Fibroblast of upper back skin (primary cell): ENCODE measurements at places on chromosomes 2 and 18.
A peak's percentile ranks its signal among the peaks of the same experiment; 100 is the strongest.

GRCh38 chr2:81505586-81505985 lies 1201.0 kb upstream of the LRRTM1 start:
- no peak for DNase-seq

GRCh38 chr2:151334082-151334815 lies 23.1 kb upstream of the TNFAIP6 start:
- peak; percentile 92 for DNase-seq

GRCh38 chr18:24930971-24931370 lies 421.0 kb downstream of the ZNF521 start:
- DNase-seq: no peak

DNA sequence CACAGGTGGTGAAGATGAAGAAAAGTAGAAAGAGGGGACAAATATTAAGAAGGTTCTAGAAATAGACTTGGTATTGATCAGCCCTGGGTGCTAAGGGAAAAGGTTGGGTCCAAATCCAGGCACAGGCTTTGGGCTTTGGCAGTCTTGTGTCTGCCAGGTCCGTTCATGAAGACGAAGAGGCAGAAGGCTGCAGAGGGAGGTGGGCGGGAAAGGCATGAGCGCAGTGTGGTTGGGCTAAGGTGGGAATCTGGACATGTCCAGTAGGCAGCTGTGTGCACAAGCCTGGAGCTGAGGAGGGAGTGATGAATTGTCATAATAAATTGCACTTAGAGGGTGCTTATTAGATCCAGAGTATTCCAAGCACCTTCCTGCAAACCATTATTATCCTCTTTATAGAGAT lies 105.7 kb upstream of the TEX51 start:
- no peak for DNase-seq

- peak; percentile 35 for DNase-seq
Measured at GRCh38 chr2:193583638-193584400, 1389.1 kb upstream of the TMEFF2 start.

- DNase-seq: no peak
Measured at GRCh38 chr2:217928324-217929181, 74.2 kb downstream of the TNS1 start.

GRCh38 chr2:18950361-18950851 lies 361.0 kb upstream of the NT5C1B start:
- peak; percentile 69 for DNase-seq

GRCh38 chr2:234300391-234300925 lies 196.4 kb downstream of the ARL4C start:
- no peak for DNase-seq

DNA sequence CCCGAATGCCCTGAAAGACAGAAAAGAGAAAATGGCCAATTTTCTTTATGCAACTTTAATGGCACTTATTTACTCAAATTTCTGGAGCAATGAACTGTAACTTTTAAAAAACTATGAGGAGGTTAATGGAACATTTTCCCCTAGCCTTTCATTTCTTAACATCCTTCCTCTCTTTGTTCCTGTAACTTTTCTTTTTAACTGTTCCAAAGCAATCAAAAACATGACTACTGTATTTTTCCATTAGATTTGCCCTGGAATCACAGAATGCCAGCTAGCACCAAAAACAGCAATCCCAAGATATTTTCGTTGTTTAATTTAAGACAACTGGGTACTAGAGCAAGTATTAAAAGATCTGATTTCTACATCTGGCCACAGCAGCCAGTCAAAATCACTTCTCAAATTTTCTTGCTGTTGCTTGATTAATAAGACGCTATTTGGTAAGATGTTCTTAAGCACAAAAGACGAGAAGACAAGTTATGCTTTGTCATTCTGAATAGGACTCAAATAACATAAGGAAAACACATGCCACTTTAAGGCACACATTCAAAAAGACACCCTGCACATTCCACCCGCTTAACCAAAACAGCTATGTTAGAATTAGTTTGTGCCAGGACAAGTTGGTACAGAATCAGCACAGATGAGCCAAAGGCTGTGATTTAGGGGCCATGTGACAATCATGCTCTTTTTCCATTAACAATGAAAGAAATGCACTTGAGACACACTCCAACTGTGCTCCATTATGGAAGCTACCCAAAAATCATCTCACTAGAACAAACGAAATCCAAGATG lies 3.6 kb downstream of the STARD7 start:
- no peak for DNase-seq

GRCh38 chr2:140891614-140892212 lies 1239.1 kb downstream of the LRP1B start:
- no peak for DNase-seq

DNA sequence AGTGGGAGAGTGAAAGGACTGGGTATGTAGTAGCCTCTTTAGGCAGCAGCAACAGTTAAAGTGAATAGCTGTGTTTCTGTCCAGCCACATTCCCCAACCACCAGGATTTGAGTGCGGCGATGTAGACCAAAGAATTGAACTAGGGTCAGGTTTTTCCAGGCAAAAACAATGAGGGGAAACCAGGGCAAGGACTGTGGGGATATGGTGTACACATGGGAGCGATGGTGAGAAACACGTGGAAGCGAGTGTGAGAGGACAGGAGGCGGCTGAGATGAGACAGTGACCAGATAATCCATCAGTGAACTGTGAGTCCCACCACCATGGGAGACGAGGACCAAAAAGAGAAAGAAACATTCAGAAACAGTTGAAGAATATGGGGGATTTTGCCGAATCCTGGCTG lies 409.5 kb downstream of the TSN start:
- no peak for DNase-seq

DNA sequence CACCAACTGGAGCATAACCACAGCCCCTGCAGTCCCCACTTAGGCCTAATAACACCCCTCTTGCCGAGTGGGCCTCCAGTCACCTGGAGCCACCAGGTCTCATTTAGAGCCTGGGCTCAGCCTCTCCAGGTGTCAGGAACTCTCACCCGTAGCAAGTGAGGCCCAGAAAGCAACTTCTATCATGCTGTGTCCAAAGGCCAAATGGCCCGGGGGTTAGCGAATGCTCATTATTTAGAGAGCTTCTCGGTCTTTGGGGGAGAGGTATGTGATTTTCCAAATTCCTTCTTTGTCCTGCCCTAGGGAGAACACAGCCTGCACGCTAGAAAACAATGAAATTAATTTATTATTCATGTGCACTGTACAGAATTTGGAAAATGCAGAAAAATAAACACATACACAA lies 109.9 kb upstream of the PTPRM start:
- DNase-seq: no peak

- DNase-seq: no peak
Measured at GRCh38 chr2:65292106-65292400, 64.4 kb downstream of the ACTR2 start.

- DNase-seq: no peak
Measured at GRCh38 chr2:15281681-15282080, 279.5 kb downstream of the NBAS start.

GRCh38 chr2:113966171-113966570 lies 76.3 kb downstream of the ACTR3 start:
- no peak for DNase-seq

DNA sequence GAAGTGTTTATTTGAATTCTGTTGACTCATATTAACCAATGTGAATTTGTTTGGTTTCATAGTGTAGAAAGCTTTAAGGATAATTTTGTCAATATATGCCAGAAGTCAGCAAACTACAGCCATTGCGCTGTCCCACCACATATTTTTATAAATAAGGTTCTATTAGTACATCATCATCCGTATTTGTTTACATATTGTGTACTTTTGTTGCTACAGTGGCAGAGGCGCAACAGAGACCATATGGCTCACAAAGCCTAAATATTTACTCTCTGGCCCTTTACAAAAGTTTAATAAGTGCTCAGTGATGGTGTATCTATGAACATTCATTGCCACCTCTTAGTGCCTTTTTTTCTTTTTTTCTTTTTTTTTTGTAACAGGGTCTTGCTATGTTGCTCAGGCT lies 6.4 kb downstream of the ERLEC1 start:
- no peak for DNase-seq

GRCh38 chr18:12990967-12991820 lies at the start of gene CEP192:
Gene CEP192 (plus strand): TSS chr18:12991362. CDS start chr18:12999425, 8,063 bp downstream.
- DNase-seq: peak; percentile 98

- no peak for DNase-seq
Measured at GRCh38 chr2:240230291-240230931, 90.0 kb upstream of the OTOS start.
